Activated CD4-positive, alpha-beta T cell treated with anti-CD3 and anti-CD28 coated beads for 4 hours (primary cell): ENCODE measurements at places on chromosomes 5 and 9.

DNA sequence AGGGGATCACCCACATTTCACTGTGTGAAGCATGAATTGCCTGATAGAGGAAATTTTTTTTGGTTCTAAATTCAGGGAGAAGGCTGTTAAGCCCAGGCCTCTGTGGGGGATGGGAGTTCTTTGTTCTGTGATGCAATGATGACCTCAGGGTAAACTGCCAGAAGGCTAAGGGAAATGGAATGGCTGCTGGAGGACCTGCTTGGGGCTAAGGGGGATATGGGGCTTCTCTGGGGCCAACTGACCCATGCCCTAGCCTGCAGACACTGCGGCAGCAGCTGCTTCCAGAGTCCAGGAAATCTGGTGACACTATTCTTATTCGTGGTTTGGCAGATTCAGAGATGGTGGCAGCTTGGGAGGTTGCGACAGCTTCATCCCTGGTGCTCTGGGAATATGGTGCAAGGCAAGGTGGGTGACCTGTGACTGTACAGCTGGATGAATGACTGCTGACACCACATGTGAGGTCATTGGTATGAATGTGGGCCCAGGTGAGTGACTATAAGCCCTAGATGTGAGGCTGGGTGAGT, 30.3 kb downstream of the VCP start:
- no peak for DNase-seq

- no peak for DNase-seq
Observed at GRCh38 chr5:124176692-124177091, 569.7 kb downstream of the ZNF608 start.

GRCh38 chr5:160463740-160464465, 42.2 kb downstream of the PTTG1 start:
- no peak for DNase-seq

GRCh38 chr5:155316070-155316714, 302.6 kb downstream of the KIF4B start:
- DNase-seq: no peak

- DNase-seq: no peak
Observed at GRCh38 chr5:32578363-32578762, 7.0 kb upstream of the SUB1 start.

DNA sequence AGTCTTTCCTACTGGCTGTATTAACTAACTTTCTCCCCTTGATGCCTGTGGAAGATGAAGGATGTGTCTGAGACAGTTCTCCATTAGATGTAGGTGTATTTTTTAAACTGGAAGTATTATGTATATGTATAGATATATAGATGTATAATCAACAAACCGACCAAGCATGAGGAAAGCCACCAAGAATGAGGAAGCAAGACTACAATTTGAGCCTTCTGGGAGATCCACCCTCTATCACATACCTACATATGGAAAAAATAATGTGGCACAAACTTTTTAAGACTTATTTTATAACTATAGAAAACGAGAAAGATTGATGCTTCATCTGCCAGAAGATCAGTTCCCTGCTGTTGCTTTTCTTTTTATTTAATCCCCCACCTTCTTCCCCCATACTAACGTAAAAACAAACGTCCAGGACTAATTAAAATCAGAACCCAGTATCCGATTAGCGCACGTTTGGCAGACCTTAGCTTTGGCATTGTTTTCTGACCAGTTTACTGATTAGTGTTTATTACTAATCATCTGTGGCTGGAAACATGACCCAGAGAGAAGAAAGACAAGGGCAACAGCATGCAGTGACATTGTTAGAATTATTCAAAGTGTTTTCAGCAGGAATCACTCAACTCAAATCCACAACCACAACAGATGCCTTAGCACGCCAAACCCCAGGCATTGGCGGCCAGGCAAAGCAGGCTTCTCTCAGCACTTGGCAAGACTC, 490.2 kb downstream of the EBF1 start:
- DNase-seq: no peak

DNA sequence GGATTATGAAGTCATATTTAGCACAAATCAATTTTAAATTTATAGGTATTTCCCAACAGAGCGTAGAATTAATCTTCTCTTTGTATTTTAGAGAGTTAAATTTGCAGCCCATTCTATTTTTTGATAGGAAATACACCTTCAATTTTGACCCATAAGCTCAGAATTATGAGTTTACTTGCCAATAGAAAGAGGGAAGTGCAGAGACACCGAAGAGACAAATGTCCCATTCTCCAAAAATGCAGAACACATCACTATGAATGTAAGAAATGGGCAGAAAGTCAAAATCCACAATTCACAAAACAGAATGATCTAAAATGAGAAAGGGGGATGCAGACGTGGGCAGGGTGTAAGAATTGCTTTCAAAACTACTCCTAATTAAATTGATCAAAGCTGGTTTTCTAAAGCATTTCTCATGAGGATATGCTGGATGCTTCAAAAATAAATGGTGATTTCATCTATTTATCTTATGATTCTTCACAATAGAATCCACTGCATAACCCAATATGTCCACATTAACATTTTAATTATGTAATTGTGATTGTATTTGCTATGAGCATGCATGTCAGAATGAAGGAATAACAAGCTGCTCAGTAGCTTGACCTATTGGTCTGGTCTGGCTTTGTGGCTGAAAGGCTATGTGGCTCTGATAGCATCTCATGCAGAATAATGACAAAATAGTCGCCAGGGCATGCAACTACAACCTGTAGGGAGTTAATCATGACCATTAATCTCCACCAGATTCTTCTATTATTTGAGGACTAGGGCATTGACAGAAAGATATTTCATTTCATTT, 550.1 kb upstream of the CDH18 start:
- DNase-seq: no peak

DNA sequence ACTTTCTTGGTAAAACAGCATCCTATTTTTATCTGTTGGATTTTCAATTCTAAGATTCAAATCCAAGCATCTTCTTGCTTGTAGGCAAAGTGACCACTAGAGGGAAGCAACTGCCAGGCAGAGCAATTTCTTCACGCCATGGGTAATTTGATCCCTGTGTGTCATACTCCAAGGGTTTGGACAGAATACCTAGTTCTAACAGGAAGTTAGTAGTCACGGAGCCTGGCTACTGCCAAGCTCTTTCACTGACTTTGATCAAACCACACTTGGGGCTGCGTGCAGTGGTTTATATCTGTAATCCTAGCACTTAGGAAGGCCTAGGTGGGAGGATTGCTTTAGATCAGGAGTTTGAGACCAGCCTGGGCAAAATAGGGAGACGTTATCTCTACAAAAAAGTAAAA, 473.6 kb upstream of the TNC start:
- no peak for DNase-seq

GRCh38 chr9:15307523-15307841, 466 bp upstream of the TTC39B start:
- no peak for DNase-seq

DNA sequence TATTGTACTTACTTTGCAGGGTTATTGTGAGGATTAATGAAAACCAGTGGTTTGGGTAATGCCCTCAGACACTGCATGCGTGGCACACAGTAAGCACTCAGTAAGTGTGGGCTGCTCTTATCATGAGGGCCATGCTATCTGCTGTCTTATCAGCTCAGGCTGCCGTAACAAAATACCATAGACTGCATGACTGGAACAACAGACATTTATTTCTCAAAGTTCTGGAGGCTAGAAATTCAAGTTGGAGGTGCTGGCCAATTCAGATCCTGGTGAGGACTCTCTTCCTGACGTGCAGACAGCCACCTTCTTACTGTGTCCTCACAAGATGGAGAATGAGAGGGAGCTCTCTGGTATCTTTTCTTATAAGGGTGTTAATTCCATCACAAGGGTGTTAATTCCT, 23.9 kb upstream of the SH3PXD2B start:
- DNase-seq: no peak

GRCh38 chr5:54251981-54252380, 58.4 kb downstream of the ARL15 start:
- no peak for DNase-seq

DNA sequence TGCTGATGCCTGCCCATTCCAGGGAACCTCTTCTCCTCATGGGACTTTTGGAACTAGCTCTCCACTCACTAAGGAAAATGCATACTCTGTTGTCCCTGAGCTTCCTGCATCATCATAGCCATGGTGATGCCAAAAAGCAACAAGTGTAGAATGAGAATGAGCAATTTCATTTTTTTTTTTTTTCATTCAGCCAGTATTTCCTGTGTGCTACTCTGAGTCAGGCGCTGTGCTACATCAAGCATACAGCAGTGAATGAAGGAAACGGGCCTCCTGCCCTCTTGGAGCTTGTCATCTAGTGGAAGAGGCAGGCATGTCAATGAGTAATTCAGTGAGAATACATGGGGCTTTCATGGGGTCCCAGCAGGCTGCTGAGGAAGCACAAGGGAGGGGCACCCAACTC, 483.1 kb downstream of the BNC2 start:
- DNase-seq: no peak

DNA sequence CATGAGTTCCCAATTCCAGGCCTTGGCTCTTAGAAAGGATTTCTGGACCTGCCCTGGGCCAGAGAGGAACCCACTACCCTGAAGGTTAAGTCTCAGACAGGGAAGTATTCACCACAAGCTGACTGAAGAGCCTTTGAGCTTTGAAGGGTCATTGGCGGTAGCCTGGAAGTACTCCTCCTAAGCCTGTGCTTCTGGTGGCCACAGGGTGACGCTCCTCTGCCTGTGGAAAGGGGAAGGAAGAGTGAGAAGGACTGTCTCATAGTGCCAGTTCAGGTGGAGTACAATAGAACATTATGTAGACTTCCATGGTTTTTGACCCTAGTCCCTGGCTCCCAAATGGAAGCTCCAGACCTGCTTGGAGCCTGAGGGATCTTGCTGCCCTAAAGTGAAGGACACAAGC, 1233.2 kb upstream of the CDH6 start:
- no peak for DNase-seq

- DNase-seq: no peak
Observed at GRCh38 chr5:179290681-179291540, 54.4 kb downstream of the ADAMTS2 start.

DNA sequence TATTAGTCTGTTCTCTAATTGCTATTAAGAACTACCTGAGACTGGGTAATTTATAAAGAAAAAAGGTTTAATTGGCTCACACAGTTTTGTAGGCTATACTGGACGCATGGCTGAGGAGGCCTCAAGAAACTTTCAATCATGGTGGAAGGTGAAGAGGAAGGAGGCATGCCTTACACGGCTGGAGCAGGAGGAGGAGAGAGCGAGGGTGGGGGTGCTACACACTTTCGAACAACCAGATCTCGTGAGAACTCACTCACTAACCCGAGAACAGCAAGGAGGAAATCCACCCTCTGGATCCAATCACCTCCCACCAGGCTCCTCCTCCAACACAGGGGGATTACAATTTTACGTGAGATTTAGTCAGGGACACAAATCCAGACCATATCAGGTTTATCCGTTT, 90.0 kb downstream of the RMI1 start:
- DNase-seq: no peak

DNA sequence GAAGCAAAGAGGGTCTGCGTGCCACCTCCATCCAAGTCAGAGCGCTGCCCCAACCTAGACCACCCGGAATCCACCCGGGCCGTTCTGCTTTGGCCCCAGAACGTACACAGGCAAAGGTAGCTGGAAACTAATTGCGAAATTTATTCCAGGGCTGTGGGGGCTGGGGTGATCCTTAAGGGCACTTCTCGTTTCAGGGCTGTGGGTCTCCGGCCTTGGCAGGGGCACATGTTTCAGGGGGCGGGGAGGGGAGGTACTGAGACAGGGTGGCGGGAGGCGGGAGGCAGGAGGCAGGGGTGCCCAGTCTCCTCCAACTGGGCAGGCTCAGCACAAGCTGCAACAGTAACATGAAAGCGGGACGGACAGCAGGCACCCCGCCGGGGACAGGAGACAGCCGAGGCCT, 26.1 kb downstream of the NR5A1 start:
- no peak for DNase-seq

GRCh38 chr5:55022450-55022849, 1.6 kb upstream of the GZMK start:
- no peak for DNase-seq

DNA sequence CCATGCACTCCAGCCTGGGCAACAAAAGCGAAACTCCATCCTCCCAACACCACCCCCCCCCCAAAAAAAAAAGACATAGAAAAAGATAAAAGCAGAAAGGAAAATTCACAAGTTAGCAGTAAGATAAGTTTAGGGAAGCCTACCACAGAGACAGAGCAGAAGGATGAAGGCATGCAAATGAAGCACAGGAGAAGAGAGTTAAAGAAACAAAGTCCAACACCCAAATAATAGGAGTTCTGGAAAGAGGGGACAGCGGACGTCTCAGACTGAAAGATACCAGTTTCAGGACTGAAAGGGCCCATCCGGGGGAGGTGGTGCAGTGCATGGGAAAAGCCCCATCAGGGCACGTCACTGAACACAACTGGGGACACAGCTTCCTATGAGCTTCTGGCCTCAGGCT, 54.3 kb downstream of the OTULIN start:
- no peak for DNase-seq

DNA sequence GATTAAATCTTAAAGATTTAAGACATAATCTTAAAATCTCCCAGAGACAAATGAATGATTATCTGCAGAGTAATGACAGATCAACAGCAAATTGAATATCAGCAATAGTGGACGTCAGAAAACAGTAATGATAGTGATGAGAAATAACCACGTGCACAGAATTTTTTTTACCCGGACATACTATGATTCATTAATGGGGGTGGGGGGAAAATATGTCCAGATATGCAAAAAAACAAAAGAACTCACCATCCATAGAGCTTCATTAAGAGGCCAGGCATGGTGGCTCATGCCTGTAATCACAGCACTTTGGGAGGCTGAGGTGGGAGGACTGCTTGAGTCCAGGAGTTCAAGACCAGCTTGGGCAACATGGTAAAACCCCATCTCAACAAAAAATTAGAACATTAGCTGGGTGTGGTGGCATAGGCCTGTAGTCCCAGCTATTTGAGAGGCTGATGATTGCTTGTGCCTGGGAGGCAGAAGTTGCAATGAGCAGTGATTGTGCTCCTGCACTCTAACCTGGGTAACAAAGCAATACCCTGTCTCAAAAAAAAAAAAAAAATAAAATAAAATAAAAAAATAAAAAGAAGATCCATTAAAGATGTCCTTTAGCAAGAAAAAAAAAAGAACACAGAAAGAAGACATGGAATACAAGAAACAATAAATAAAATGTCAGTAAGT, 30.9 kb upstream of the SHOC1 start:
- DNase-seq: no peak

DNA sequence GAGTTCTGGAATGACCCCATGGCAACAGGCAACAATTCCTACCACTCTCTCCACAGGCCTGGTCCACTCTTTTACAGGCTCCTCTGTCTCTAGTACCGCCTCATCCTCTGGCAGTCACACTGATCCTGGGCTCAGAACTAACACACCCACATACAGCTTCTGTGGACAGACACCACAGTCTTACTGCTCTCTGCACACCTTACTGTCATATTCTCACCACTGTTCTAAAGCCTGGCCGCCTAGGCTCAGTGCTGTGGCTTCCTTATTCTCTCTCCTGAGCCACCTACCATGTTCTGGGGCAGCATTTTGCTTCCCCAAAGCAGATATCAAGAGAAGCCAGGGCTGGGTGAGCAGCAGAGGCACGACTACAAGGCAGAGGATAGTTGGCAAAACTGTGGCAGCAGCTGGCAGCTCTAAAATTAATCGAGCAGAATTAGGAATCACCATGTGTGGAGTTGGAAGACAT, 14.8 kb downstream of the REEP5 start:
- no peak for DNase-seq

- DNase-seq: no peak
Observed at GRCh38 chr5:34991486-34992238, 56.1 kb downstream of the AGXT2 start.
